ENCODE measurements at places on chromosomes 13 and 19.

DNA sequence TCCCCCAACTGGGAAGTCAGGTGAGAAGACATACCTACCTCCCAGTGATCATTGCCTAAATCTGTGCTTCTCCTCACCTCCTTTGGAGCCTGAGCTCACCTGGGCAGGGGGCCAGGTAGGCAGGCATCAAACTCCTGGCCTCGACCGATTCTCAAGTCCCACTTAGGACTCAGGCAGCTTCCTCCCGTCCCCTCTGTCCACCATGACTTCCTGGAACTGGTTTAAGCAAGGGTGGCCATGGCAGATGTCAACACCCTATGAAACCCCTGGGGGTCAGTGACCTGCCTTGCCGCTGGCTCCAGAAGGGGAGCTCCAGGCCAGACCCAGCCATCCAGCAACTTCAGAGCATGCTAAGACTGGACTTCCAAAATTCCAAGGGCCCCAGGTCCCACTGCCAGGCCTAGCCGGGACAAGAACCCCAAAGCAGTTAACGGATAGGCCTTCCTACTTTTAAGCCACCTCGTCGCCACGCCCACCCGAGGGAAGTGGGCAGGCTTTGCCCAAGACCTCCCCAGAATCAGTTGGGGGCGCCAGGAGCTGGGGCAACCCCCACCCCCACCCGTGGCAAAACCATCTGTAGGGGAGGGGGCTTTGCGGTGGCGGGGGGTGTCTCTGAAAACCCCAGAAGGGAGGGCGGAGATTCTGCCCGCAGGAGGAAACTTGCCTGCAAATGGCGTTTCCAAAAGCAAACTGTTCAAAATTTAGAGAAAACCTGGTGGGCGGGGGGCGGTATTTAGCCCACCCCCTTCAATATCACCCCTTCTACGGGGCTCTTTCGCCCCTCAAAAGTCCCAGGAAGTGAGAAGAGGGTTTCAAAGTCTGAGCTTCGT, 657 bp downstream of the PLIN3 start:
- DNase-seq, result no peak

- DNase-seq, result no peak
Measured at GRCh38 chr19:20453425-20453935, 112.1 kb downstream of the ZNF737 start.

- DNase-seq, result no peak
Measured at GRCh38 chr13:73943137-73943964, 190.9 kb downstream of the KLF12 start.

DNA sequence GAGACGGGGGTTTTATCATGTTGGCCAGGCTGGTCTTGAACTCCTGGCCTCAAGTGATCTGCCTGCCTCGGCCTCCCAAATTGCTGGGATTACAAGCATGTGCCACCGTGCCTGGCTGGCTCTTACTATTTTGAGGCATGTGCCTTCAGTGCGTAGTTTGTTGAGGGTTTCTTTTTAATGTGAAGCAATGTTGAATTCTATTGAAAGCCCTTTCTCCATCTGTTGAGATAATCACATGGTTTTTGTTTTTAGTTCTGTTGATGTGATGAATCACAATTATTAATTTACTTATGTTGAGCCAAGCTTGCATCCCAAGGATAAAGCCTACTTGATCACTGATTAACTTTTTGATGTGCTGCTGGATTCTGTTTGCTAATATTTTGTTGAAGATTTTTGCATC, 290.9 kb downstream of the KCNRG start:
- no peak for DNase-seq

DNA sequence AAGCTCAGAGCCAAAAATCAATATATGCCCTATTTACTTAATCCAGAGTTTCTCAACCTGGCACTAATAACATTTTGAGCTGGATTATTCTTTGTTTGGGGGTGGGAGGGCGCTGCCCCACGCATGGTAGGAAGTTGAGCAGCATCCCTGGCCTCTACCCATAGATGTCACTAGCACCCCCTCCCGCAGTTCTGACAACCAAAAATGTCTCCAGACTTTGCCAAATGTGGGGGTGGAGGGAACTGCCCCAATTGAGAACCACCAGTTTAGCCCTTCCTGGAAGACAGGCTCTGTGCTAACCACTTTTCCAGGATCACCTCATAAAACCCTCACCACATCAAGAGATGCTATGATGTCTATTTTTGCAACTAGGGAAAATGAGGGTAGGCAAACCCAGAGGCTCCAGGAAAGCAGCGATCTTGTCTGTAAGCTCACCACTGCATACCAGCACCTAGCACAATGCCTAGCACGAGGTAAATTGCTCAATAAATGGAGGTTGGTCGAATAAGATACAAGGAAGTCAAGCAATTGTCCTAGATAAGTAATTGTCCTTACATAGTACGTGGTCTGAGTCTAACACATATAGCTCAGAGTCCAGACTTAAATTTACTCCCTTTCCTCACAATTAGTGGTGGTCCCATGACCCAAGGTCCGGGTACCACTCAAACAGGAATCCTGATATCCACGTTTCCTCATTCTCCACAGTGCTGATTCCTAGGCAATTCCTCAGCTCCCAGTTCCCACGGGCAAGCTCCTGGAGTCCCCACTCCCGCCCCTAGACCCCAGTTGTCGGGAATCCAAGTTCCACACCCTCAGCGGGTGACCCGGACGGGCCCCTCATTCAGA, 892 bp downstream of the TRIR start:
- DNase-seq, result no peak

- no peak for DNase-seq
Measured at GRCh38 chr19:31781542-31781941, 432.3 kb upstream of the TSHZ3 start.

DNA sequence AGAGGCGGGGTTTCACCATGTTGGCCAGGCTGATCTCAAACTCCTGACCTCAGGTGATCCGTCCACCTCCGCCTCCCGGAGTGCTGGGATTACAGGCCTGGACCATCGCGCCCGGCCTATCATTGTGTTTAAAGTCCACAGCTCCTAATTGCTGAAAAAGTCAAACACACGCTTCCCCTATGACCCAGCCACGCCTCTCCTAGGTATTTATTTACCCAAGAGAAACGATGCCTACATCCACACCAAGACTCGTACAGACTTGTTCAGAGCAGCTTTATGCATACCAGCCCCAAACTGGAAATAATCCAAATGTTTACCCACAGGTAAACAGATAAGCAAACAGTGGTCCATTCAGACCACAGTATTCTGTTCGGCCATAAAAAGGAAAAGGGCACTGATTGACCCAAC, 15.1 kb downstream of the ZNRF4 start:
- DNase-seq, result no peak

GRCh38 chr19:13986348-13986904, 19.7 kb downstream of the RFX1 start:
- DNase-seq, result peak; percentile 31

DNA sequence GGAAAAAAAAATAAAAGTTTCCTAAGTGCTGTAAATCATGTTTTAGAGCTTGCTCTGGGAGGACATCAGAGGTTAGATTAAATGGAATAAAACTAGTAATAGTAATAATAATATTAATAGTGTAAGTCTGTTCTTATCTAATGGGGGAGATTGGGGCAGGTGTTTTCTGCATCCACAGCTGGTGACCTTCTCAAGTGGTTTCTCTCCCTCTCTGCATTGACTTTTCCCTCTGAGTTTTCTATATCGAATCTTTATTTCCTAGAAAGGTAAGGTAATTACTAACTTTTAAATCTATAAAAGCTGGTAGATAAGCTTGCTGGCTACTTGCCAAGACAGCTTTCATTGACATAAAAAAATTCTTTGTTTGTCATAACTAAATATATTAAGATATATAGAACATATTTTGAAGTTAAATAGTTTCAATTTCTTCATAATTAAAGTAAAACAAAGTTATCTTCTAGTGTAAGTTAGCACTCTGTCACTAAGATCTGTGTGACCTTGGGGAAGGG, 49.6 kb upstream of the DIAPH3 start:
- DNase-seq, result no peak
